DMS53 (cell line): ENCODE measurements at places on chromosomes 2 and 18.

DNA sequence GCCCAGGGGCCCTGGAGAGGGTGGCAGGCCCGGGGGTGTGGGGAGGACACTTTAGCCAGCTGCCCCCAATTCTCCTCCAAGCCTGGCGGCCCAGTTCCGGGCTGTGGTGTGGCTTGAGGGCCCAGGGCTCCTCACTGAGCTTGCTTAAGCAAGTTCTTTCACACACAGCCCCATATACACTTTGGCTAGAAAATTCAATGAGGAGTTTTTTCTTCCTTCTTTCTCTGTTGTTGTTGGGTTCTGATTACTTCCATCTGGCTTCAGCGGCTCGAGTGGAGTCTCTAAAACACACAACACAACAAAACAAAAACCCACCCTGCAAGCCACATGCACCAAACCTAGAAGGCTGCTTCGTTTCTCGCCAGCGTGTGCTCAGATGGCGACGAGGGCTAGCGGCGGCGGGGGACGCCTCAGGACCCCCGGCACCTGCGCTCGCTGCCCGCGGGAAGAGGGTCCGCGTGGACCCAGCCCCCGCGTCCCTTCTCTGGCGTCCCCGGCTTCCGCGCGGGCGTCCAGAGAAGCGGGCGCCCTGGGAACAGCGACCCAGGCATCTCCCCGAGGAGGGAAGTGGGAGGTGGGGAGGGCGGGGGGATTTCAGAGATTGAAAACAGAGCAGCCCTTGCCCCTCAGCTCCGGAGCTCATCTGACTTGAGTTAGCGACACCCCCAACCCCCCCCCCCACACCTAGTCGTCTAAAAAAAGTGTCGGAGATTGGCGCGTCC, 577 bp upstream of the GLI2 start:
- peak; percentile 34 for DNase-seq

DNA sequence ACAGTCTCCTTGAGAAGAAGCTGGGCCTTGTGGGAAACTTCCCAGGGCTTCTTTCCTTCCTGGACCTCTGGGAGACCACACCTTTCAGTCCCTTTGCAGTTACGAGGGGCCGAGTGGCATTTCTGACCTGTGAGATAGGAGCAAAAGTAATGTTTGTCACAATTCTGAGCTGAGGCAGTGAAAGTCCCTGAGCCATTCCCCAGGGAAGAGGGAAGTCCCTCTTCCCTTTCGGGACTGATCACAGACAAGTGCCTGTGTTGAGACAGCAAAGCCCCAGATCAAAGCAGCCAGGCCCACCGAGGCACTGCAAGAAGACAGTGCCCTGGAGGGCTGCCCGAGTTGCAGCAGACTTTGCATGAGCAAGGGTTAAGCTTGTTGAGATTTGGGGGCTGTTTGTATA, 41.9 kb downstream of the RHOB start:
- no peak for DNase-seq

GRCh38 chr18:62281684-62282083, 43.4 kb upstream of the TNFRSF11A start:
- no peak for DNase-seq

DNA sequence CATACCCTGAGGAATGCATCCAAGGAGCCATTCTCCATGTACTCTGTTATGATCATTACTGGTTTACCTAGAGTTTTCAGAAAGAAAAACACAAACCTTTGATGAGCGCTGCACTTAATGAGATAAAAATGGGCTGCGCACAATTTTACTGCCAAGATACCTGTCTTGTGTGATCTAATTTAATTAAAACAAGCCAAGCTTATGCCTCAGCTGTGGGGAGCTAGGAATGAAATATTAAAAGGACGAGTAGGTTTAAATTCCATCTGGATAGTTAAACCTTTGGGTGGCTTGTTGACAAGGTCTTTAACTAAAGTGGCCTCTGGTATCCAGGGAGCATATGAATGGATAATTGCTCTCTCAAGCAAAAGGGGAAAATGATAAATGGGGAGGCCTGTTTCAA, 135.0 kb downstream of the EPHA4 start:
- no peak for DNase-seq

DNA sequence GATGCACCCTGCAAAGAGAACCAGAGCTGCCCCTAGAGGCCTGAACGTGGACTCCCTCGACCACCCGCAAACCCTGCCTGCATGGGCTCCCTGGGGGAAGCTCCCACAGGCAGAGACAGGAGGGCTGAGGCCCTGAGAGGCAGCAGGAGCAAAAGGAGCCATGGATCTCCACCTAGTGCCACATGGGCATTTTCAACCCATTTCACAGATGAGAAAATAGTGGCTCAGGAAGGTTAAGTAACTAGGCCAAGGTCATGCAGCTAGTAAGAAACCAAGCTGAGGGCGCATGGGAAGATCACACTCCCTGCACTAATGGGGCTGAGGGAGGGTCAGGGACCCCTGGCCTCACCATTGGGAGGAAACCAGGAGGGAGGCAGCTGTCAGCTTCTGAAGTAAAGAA, 271.7 kb upstream of the RAB6C start:
- no peak for DNase-seq

DNA sequence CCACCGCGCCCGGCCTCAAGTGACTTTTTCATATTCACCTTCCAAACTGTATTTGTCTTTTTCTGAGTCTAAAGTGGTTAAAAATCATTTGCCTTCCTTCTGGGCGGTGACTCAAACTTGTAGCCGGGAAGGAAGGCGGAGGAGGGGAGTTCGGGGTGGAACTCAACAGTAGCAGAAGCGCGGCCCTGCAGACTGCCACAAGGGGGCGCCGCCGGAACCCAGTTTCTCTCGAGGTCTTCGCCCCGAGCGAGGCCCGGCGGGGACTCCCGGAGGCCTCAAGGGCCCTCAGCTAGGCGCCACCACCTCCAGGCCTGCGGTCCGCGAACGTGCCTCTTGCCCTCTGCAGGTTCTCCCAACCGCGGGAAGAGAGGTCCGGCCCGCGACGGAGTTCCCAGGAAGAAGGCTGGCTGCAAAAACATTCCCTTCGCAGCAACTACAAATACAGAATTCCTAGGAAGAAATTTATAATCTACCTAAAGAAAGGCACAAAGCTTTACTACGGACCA, 16.8 kb upstream of the ITM2C start:
- DNase-seq = peak; percentile 87

DNA sequence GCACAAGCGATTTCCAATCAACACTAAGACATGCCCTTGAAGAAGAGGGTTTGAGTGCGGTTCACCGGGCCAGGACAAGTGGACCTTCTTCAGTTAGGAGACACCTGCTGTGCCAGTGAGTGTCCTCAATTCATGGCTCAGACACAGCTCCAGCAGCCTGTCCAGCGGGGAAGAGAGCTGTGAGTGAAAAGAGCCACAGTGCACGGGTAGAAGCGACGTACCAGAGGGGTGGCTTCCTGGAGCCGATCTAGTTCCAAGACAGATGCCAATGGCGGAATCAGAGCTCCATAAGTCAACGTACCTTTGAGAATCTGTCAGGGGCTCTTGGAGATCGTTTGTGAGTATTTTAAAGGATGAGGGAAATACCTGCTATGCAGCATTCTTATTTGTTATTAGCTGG, 119.9 kb upstream of the SALL3 start:
- DNase-seq = no peak

GRCh38 chr18:34806527-34806926, 96.4 kb downstream of the DTNA start:
- no peak for DNase-seq

DNA sequence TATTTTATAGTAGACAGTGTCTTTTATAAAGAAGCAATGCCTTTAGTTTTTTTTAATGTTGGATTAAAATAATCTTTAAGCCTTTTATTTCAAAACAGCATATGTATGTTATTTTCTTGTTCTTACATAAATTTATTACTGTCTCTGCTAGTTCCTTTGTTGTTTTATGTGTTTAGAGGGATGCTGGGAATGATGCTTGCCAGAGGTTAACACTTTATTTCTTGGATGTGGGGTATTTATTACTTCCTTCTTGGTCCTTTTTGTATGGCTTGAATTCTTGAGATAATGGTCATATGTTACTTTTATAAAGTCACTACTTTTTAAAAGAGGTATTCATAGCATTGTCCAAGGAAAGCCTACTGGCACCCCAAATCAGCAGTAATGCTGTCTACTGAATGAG, 63.1 kb downstream of the ANKRD12 start:
- DNase-seq = no peak

DNA sequence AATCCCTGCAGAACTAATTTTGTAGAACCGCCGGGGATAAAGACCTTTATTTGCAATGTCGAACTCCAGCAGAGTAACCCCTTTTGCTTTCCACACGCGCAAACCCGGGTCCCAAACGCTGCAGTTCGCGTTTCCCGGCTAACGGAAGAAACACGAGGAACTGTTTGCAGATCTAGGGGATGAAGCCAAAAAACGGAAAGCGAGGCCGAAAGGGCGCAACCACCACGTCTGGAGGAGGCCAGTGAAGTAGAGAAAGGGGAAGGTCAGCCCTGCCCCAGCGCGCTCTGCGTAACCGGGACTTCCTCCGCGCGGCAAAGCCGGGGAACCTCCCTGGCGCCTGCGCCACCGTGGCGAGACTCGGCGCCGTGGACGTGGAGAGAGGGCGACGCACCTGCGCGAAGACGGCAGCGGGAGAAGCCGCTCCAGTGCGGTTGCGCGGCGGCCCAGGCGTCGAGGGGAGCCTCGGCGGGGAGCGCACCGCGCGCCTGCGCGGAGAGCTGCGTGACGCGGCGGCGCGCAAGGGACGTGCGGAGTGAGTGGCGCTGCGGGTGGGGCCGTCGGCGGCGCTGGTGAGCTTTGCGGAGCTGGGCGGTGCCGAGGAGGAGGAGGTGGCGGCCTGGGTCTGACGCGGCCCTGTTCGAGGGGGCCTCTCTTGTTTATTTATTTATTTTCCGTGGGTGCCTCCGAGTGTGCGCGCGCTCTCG, at the start of gene PPP1CB:
Gene PPP1CB, plus strand, starts transcription at position 579 of the 704 bp plus-strand sequence. CDS start 295 bp downstream, outside the sequence.
- peak; percentile 97 for DNase-seq
